Activated T-helper 1 cell treated with anti-CD3 and anti-CD28 coated beads, Interleukin-12 subunit alpha, Interleukin-12 subunit beta, Interleukin-2, Interleukin-4 antibody, amounts not matched to agents 30 ng/mL and 10 ng/mL and 1 ng/mL, durations not matched to agents 14 hours and 24 hours and 36 hours (primary cell): ENCODE measurements at places on chromosomes 7 and 10. TPM values are rescaled to one million over a fixed set of nuclear protein-coding genes. Genes with fewer than 3 reads are reported as not detected.

LRRC17 gene
- 0.17 TPM in 1 of 2 replicates, not detected in the other for total RNA-seq

DNA sequence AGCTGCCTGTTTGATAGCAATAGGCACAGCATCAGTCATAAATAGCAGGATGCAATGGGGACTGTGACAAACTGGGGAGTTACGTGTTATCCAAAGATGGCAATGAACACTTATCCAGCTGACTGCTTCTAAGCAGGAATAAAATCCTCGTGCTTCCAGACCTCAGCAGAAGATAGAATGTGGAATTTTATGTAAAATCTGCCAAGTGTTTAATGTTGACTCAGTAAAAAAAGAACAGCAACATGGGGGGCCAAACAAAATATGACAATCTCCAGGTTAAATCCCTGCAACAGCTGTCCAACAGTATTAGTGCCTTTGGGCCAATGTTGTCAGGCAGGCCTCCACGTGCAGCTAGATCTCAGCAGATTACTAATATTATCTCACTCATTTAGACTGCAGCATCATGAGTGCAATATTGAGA, 127.3 kb downstream of the SEMA3C start:
- DNase-seq = no peak

AKR1C8 gene
- total RNA-seq = 0.22 and 0.34 TPM in 2 replicates

- DNase-seq = no peak
Measured at GRCh38 chr10:120375666-120376065, 81.4 kb upstream of the PLPP4 start.

DNA sequence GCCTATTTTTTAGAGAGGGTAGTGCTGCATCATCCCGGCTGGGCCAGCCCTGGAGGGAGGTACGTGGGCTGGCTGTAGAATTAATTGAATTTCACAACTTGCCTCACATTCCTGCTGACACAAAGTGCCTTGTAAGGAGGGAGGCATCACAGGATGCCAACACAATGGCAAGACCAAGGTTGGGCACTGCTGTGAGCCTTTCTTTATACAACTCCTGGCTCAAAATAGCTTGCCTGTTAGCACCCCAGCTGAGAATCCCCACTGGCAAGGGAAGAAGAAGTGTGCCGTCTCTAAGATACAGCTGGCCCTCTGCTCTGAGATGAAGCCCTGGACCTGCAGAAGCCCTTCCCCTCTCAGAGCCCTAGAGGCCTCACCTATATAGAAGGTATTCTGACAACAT, 873.9 kb downstream of the GRID1 start:
- DNase-seq = no peak

DNA sequence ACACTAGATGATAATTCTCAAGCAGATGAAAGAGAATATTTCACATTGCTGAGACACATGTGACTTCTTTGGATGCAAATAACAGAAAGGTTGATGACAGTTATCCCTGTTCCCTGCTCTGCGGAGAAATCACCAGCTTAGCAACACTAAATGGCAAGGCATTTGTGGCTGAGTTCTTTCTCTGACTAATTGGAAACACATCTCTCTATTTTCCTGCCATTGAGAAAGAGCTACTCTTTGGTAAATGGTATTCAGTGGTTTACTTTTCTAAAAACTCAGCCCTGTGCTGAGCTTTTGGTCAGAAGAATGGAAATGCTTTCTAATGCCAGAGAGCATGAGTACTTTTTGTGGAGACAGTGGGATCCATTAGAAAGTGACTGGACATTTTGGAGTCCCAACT, 771.4 kb downstream of the LRMDA start:
- no peak for DNase-seq

DNA sequence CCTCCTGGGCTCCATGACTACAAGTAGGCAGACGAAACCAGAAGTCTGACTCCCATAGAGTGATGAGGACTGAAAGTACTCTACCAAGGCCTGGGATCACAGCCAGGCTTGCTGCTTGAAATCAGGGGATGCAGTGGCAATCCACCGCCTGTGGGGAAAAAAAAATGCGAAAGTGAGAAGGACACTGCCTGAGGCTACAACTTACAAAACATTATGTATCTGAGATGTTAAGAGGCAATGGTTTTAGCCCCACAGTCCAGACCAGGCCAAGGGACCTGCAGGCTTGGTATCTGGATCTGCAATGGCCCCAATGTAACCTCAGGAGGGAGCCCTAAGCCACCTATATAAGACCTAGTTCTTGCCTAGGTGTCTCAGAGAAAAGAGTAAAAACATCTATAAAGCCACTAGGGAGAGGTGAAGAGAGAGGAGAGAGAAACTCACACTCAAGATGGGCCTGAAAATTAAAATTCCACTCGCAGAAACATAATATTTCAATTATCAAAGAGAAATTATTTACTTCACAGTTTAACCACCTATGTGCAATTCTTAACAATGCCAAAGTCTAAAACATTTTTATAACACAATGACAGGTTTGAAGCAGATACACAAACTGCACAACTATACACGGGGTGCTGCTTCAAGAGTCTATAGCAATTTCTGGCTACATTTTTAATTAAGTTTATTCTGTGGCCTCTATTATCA, 13.9 kb downstream of the DNAJC1 start:
- DNase-seq = no peak

DNA sequence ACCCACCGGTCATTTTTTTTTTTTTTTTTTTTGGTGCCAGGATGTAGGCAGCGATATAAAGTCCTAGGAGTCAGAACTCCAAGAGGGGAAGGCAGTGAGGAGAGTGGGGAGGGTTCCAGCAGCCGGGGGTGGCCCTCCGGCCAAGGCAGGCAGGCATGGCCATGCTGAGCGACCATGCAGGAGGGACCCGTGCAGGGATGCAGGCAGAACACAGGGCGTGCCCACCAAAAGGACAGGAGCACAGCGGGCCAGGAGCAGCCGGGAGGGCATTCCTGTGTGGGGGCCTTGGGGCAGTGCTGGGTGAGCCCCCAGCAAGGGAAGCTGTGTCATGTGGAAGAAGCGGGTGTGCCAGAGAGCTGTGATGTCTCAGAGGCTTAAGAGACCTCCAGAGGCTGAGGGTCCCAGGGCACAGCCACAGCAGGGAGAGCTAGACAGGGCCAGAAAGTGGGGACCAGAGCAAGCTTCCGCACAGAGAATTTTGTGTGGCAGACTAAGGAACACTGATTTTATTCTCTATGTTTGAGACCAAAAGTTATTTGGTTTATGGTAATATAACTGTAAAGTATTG, 5.7 kb downstream of the ZFAND2A start:
- DNase-seq = no peak

- DNase-seq = no peak
Measured at GRCh38 chr10:46516660-46517416, 39.6 kb downstream of the GPRIN2 start.

- no peak for DNase-seq
Measured at GRCh38 chr7:12653518-12653917, 33.9 kb upstream of the ARL4A start.

NAT16 gene
- 0.08 TPM in 1 of 2 replicates, not detected in the other for total RNA-seq

GRCh38 chr7:1368184-1368681, 91.0 kb downstream of the MICALL2 start:
- no peak for DNase-seq

WASHC2C gene
- 26.6 and 27.2 TPM in 2 replicates for total RNA-seq

TDRD1 gene
- total RNA-seq = 0.10 and 0.13 TPM in 2 replicates

DNA sequence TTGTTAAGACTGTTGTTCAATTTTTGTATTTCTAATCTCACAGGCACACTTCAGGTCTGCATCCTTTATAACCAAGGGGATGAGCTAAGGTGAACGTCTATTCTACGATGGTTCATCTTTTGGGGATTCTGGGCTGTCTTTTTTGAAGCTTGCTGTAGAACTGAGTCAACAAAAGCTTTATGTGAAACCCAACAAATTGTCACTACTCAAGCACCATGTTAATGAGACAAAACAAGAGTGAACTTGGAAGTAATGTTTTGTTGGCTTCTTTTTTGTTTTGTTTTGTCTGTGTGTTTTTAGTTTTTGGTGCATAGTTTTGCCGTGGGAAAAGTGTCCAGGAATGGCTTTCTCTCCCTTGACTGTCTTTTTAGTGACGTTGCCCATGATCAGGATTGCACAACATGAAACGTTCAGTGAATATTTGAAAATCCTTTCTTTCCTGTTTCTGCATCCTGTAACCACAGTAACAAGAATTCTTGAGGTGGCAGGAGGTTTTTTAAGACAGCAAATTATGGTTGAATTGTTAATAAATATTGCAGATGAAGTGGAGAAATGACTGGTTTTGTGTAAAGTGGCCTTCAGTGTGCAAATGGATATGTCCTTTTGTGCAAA, 65.6 kb downstream of the WIPF3 start:
- no peak for DNase-seq

DNA sequence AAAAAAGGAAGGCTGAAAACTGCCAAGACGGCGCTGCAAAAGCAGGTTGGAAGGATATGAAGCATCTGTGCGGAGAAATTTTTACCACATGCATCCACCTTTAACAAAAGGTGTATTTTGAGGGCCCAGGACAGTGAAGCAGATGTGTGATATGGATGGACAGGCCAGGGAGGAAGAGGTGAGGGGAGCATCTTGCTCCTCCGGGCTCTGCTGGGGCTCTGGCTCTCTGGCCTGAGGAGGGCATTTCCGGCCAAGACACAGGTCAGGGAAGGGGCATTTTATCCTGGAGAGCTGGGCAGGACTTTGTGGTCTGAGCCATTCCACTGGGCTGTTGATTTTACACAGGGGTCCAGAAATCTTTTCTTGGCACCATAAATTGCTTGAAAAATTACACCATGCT, 175.1 kb downstream of the ZMYND11 start:
- no peak for DNase-seq

GRCh38 chr7:111255576-111255975, 164.6 kb downstream of the LRRN3 start:
- no peak for DNase-seq

DNA sequence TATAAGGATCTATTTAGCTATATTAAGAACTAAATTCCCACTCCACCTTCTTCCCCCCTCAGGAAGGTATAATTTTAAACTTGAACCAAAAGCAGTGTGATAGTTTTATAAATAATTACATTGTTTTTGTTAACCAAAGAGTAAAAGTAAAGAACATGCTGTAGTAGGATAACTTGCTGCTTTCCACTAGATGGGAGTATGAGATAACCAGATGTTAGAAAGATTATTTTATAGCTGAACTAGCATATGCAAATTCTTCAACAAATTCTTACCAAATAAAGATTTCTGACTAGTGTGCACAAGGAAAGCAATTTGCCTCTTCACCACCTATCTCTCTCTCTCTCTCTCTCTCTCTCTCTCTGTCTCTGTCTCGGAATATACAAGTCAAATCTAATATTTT, 31.8 kb downstream of the TES start:
- DNase-seq = no peak

DNA sequence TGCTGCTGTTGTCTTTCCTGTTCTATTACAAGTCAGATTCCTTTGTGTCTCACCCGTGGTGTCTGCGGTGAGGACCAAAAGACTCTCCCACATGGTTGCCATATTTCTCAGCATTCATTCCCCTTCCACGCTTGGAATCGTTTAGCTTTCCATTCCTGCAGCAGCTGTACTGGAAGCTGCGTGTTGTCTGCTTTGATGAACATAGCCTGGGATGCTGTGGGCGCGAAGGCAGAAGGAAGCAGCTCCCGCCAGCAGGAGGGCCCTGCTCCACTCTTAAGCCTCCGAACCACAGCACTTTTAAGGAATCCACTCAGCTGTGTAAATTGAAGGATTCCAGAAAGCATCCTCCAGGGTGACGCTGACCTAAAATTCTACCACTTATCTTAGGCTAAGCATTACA, 303.6 kb upstream of the PITRM1 start:
- DNase-seq = no peak

DNA sequence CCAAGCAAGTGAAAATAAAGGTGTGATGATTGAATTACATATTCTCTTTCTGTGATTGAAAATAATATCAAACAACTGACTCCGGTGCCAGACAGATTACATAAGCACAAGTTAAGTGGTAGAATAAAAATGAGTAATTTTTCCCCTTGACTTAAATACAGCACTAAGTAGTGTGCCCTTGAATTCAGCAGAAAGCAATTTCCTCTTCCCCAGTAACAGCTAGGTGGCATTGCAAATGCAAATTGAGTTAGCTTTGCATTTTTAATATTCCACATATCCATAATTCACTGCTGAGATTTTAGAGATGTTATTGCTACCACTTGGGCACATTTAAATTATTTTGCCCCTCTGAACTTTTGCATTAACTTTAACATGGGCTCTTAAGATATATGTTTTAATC, 89.8 kb upstream of the NPVF start:
- no peak for DNase-seq

DNA sequence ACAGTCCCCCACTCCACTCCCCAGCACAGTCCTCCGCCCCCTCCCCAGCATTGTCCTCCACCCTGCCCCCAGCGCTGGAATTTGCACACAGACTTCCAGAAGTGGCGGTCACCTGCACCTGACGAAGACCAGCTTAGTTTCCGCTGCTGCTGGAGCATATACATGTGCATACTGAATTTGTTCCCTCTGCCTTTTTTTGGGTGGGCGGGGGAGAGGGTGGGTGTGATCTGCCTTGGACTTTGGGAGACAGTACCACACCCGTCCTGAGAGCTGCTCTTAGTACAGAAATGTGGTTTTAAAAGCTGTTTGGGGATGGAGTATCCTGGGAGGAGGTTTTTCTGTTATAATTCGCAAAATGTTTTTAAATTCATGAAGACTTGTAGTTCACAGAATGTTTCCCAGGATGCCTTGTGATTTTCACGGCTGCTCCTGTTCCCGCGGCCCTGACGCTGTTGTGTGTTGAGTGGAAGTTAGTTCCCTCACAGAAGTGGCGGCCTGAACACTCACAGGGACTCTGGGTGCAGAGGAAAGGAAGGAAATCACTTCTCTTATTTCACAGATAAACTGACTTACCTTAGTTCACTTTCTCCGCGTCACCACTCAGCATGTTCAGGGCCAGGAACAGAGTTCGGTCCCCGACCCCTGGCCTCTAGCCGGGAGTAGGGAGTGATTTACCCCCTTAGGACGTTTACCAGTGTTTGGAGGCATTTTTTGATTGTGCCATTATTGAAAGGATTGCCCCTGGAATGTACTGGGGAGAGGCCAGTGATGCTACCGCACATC, 18.6 kb downstream of the PFKP start:
- no peak for DNase-seq

DNA sequence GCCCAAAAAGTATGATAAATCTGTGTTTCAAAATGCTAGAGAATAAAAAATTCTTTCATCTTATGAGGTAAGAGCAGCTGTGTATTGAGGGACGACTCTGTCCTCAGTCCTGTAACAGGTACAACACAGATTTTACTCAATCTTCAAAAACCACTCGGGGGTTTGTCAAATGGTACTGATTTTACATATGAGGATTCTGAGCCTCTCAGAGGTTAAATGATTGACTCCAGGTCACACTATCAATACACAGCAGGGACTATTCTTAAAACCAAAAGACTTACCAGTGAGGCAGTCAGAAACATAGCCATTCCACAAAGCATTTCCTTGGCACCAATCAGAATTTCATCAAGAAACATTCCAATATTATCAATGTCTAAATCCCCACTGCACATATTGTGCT, 95.5 kb downstream of the SGMS1 start:
- DNase-seq = no peak

WDR11 gene
- total RNA-seq = 53.0 and 53.1 TPM in 2 replicates

CRYGN gene
- 0.22 TPM in 1 of 2 replicates, not detected in the other for total RNA-seq
